ENCODE measurements at places on chromosomes 5 and 9. TPM values are rescaled to one million over a fixed set of nuclear protein-coding genes. Genes with fewer than 3 reads are reported as not detected.
A peak's percentile ranks its signal among the peaks of the same experiment; 100 is the strongest.

DNA sequence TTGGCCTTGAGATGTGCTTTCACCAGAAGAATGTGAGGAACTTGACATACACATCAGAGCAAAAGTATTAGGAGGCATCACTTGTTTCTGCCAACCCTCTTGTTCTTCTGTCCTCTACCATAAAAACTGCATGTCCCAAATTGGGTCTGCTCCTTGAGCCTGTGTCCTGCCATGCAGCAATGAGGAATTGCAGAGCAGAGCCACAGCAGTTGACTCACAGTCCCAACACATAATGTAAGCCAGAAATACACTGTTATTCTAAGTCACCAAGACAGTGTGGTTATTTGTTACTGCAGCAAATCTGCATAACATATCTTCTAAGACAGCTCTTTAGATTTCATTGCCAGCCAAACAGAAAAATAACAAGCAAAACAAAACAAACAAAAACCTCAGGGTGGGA is 598.2 kb downstream of the PRELID2 start:
- no peaks in the 10 kb centered on the region for H3K4me1 ChIP-seq
- no peak for DNase-seq
- H3K4me3 ChIP-seq = no peak overlapping the region
- no peaks in the 10 kb centered on the region for H3K27me3 ChIP-seq

LIX1 gene
- not detected for total RNA-seq

DNA sequence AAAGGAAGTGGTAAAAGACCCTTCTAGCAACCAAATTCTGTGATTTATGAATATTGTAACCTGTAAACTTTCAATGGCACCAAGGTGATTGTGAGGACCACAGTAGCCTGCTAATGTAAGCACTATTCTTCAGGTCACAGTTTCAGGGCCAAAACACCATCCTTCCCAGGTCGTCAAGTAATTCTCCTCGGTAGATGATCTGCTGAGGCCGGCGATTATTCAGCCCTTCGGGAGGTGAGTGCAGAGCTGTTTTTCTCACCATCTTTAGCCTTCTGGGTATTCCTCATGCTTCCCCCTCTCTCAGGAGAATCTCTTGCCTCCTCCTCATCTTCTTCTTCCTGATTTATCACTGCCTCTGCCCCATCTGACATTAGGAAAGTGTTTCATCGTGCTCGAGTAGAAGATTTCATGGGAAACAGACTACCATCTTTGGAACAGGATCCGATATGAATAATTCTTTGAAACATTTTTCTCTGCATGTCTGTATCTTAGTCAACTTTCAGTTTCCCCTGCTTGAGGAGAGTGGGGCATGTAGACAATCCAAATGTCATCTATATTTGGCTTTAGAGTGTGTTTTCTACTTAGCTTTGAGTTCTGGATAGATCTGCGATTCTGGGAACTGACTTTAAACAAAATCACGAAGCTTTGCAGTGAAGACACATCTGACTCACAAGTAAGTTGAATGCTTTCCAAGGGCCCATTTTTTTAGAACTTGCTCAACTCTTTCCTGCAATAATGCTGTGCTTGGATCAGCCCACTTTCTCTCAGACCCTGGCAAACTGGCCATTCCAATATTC is 173.9 kb downstream of the AOPEP start:
- DNase-seq = no peak
- no peak overlapping the region for H3K4me3 ChIP-seq
- no peaks in the 10 kb centered on the region for H3K36me3 ChIP-seq
- no peaks in the 10 kb centered on the region for H3K4me1 ChIP-seq
- peak overlapping the region; percentile 40 for H3K27ac ChIP-seq

DNA sequence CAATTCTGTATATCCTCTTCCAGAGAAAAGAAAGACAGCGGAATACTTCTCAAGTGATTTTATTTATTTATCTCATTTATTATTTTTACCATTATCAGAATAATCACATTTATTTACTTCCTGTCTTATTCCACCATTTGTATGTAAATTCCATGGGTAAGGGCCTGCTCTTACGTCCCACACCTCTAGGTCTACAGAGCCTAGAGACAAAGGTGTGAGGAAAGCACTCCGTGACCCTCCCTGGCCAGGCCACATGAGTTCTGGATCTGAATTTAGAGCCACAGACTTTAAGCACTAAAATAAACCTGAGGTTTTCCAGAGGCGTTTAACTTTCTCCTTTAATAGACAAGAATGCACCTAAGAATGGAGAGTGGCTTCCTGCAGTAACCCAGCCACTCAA is 85.3 kb upstream of the CTSV start:
- no peaks in the 10 kb centered on the region for H3K36me3 ChIP-seq
- DNase-seq = no peak
- no peaks in the 10 kb centered on the region for H3K27me3 ChIP-seq
- no peak overlapping the region for H3K27ac ChIP-seq

GRCh38 chr5:181189363-181189961 is 15.5 kb downstream of the TRIM7 start:
- H3K36me3 ChIP-seq = no peaks in the 10 kb centered on the region
- H3K4me3 ChIP-seq = peak overlapping the region; percentile 88

FOXD4L6 gene
- total RNA-seq = not detected

- H3K27ac ChIP-seq = no peak overlapping the region
- no peak overlapping the region for H3K4me3 ChIP-seq
- H3K4me1 ChIP-seq = no peaks in the 10 kb centered on the region
- no peak for DNase-seq
These were observed 1271.0 kb upstream of the WWC1 start for GRCh38 chr5:167020418-167020817.

MOB3B gene
- total RNA-seq = 32.5 TPM

DNA sequence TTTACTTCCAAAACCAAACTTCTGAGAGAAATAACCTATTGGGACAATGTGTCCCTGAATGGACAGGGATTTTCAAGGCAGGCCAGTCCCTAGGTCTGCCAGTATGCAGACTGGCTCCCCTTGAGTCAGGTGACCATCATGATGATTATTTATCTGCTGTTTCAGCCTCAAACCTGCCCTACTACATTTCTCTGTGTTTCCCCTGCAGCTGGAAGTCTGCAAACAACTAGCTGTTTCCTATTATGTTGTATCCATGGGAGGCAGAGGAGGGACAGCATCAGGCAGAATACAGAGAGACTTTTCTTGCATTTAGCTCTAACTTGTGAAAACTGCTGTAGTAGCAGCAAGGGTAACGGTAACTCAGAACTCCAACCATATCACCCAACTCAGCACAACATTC is 36.2 kb upstream of the IFNK start:
- no peaks in the 10 kb centered on the region for H3K36me3 ChIP-seq
- no peaks in the 10 kb centered on the region for H3K4me1 ChIP-seq
- no peak for DNase-seq

- peaks cover 39% of the 10 kb centered on the region for H3K4me1 ChIP-seq
- H3K27me3 ChIP-seq = no peaks in the 10 kb centered on the region
- H3K27ac ChIP-seq = peak overlapping the region; percentile 84
- DNase-seq = peak; percentile 94
These were observed 9.9 kb downstream of the CCDC69 start for GRCh38 chr5:151213803-151214613.

GRCh38 chr5:92222449-92222848 is 839.3 kb upstream of the ARRDC3 start:
- no peaks in the 10 kb centered on the region for H3K4me1 ChIP-seq
- no peaks in the 10 kb centered on the region for H3K27me3 ChIP-seq
- no peak for DNase-seq
- no peaks in the 10 kb centered on the region for H3K36me3 ChIP-seq

- H3K4me1 ChIP-seq = no peaks in the 10 kb centered on the region
- no peaks in the 10 kb centered on the region for H3K36me3 ChIP-seq
These were observed 93.2 kb upstream of the RAPGEF1 start for GRCh38 chr9:131833083-131833482.

PCDHA5 gene
- not detected for total RNA-seq

DNA sequence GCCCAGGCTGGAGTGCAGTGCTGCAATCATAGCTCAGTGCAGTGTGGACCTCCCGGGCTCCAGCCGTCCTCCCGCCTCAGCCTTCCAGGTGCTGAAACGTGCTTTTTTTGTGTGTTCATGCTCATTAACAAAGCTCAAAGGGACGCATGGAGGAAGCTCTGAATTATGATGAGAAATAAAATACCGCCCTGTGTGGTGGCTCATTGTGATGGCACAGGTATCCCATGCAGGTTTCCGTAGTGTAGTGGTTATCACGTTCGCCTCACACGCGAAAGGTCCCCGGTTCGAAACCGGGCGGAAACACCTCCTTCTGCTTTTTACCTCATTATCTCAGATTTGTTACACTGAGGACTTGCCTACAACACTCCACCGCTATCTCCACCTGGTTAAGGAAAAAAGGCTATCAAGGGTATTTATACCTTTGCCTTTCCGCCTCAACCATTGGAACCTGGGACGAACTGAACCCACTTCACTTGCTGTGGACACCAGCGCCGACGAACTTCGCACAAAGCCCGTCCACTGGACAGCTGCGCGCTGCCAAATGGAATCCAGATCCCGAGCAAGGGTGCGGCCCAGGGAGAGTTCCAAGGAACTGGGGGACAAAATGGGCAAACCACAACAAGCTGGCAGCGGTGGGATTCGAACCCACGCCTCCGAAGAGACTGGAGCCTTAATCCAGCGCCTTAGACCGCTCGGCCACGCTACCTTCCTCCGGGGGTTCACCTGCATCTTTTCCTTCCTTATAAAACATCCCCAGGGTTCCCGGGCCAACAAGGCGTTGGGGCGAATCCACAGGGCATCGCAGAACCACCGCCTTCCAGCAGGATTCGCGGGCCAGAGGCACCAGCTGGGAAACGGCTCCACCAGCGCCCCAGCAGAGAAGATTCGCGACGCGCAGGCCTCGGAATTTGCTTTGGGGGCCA is 26.3 kb downstream of the OR2V2 start:
- no peak for DNase-seq
- no peaks in the 10 kb centered on the region for H3K27me3 ChIP-seq
- H3K27ac ChIP-seq = no peak overlapping the region
- H3K4me1 ChIP-seq = no peaks in the 10 kb centered on the region
- no peaks in the 10 kb centered on the region for H3K36me3 ChIP-seq

UBE2QL1 gene
- not detected for total RNA-seq

DNA sequence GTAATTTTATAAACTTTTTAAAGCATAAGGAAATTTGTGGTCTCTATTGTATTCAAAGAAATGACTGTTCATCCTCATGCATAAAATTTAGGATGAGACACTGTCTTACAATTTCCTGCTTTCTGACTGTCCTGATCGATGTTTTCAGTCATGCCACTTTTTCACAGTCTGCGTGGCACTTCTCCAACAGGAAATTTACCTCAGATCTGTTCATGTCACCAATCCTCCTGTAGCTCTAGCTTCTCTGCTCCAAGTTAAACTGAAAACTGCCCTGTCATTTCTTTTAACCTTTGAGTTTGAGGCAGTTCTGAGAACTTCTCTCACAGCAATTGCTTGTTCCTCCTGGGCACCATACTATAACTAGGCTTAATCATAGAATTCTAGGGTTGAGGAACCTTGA is 455.1 kb downstream of the EFNA5 start:
- DNase-seq = no peak
- H3K27ac ChIP-seq = no peak overlapping the region

GMCL2 gene
- not detected for total RNA-seq

DNA sequence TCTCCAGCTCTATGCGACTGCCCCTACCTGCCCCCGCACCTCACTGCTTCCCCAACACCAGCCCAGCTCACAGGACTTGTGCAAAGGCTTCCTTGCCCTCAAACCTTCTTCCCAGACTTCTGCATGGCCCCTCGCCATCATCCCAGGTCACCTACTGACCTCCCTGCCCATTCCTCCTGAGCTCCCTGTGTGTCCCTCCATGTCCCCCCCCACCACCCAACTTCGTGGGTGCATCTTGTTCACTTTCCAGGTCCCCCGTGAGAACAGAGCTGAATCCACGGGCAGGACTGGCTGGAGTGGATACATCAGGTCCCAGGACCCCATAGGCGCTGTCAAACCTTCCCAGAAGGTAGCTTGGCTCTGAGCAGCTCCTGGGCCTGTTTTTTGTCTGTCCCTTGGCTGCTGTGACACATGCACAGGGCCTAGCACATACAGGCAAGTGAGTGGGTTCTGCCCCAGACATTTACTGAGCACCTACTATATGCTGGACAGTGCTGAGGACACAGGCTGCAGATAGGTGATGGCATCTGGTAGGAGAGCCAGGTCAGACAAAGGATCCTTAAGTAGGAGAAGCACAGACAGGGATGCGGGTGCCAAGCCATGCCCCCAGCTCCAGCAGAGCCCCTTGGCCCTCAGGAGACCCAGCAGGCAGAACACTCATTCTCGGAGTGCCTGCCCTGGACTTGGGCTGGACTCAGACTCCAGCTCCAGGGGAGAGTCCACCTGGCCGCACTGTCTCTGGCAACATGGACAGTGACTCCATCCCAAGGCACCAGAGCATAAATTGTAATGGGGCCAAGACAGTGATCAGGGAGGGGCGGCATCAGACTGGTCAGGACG is 15.0 kb downstream of the NINJ1 start:
- peak; percentile 43 for DNase-seq
- H3K4me1 ChIP-seq = no peaks in the 10 kb centered on the region
- H3K4me3 ChIP-seq = no peak overlapping the region
- no peaks in the 10 kb centered on the region for H3K27me3 ChIP-seq

DNA sequence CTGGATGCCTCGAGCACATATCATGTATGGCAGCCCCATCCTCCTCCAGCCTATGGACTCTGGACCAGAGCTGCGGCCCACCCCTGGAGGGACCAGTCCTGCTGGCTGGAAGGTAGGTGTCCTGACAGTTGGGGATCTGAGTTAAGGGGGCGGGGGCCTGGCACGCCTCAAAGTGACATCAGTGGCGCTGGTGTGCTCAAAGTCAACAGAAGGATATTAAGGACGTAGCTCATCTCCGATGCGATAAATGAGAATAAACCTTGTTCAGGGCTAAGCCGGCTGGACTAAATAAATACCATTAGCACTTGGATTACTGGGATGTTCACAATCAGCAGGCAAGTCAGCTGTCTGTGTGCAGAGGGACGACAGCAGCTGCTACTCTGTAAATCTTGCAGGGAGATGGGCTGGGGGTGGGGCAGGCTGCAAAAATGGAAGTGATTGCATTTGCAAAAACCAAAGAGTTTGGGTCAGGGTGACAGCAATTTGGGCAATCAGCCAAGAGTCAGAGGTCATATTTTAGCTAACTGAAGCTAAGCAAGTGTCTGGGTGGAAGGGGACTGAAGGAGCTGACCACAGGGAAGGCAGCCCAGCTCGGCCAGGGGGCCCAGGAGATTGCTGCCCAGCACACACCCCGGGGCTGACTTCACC is 80.0 kb upstream of the LRRTM2 start:
- no peak for DNase-seq
- H3K27ac ChIP-seq = no peak overlapping the region
- no peak overlapping the region for H3K4me3 ChIP-seq
- no peaks in the 10 kb centered on the region for H3K27me3 ChIP-seq
- no peaks in the 10 kb centered on the region for H3K36me3 ChIP-seq
- peaks cover 6% of the 10 kb centered on the region for H3K4me1 ChIP-seq

LCN12 gene
- total RNA-seq = not detected

NPR3 gene
- 1.7 TPM for total RNA-seq

GRCh38 chr5:98773464-98774191 is at the start of gene RGMB:
Gene RGMB (plus strand): TSS chr5:98773663. CDS start chr5:98774071, 408 bp downstream.
- peak within 1 kb of the TSS; percentile 88 for H3K27ac ChIP-seq
- DNase-seq = peak; percentile 98
- H3K4me3 ChIP-seq = peak within 1 kb of the TSS; percentile 85
- H3K4me1 ChIP-seq = no peaks in the 10 kb centered on the region

IFNA5 gene
- total RNA-seq = not detected

GRCh38 chr5:11075035-11075805 is 314.2 kb upstream of the DAP start:
- H3K4me3 ChIP-seq = no peak overlapping the region
- no peaks in the 10 kb centered on the region for H3K36me3 ChIP-seq
- H3K27ac ChIP-seq = no peak overlapping the region

GRCh38 chr5:130546211-130546610 is 618.8 kb downstream of the HINT1 start:
- H3K36me3 ChIP-seq = no peaks in the 10 kb centered on the region
- no peak for DNase-seq
- H3K4me1 ChIP-seq = no peaks in the 10 kb centered on the region
- H3K4me3 ChIP-seq = no peak overlapping the region
- no peak overlapping the region for H3K27ac ChIP-seq

Data from Peyer's patch (tissue), 4 donors.